ENCODE measurements at places on chromosomes 7 and 10.
A peak's percentile ranks its signal among the peaks of the same experiment; 100 is the strongest.

DNA sequence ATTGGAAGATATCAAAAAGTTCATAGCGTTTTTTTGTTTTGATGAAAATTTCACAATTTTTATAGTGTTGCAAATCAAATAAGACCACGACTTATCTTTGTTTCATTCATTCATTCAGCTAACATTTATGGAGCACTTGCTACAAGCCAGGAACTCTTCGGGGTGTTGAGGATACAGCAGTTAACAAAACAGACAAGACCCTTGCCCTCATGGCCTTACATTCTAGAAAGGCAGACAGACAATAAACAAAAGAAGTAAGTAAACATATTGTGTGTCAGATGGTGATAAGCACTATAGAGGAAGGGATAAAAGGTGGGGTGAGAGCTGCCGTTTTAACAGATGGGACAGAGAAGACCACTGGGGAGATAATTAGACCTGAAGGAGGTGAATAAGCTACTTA, 41.6 kb upstream of the GSAP start:
- no peak for DNase-seq

DNA sequence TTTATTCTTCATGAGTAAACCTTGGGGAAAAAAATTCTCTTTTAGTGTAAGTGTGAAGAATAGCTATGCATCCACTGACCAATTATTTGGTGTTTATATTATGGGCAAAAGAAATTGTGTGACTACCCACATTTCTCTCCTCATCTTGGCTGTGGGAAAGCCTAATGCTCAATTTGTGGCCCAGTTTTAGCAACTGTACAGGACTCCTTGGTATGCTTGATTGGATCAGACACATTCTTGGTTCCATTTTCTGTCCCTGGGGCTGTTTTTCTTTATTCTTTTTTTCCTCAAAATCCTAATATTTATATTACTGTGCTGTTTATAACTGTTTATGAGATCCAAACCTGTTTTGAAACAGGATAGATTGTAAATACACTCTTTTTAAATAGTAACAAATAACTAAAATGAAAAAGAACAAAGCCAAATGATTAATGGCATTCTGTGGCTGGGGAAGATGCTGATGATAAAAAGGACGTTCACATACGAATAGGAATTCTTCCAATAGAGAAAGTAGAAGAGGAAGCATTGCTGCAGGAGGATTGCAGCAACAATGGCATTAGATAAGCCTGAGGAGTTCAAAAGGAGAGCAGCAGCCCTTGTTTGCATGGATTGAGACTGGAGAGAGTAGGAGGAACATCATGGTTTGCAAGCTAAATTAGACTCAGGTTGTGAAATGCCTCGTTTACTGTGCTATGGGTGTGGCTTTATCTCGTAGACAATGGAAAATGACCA, 580.5 kb downstream of the INHBA start:
- DNase-seq: no peak

GRCh38 chr7:148547951-148548350, 42.6 kb upstream of the C7orf33 start:
- DNase-seq: no peak

DNA sequence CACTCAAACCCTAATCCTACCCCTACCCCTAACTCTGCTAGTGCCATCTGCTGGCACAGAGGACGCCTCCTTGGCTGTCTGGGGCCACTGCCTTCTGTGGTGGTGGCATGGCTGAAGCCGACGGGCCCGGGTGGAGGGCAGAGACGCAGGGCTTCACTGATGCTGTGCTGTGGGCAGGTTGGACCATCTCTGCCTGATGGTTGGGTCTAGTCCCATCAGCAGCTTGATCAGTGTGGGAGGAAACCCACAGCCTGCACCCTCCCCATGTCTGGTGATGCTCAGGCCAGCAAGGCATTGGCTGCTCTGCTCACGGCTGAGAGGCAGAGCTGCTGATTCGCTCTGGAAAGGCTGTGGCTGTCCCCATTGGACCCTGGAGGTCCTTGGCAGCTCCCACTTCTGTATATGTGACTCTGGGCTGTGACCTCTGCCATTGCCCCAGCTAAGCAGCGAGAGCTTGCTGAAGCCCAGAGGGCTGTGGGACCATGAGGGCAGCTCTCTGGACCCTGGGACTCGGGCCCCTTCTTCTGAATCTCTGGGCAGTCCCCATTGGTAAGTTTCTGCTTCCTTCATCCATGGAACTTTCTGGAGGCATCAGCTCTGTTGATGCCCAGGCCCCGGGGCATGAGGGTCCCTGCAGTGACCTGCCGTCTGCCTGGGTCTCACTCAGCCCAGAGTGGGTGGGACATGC, at the start of gene SCART1:
SCART1 (plus strand) TSS at position 430 of the 688 bp plus-strand sequence; CDS start at position 483, 53 bp downstream.
- DNase-seq: peak; percentile 54

DNA sequence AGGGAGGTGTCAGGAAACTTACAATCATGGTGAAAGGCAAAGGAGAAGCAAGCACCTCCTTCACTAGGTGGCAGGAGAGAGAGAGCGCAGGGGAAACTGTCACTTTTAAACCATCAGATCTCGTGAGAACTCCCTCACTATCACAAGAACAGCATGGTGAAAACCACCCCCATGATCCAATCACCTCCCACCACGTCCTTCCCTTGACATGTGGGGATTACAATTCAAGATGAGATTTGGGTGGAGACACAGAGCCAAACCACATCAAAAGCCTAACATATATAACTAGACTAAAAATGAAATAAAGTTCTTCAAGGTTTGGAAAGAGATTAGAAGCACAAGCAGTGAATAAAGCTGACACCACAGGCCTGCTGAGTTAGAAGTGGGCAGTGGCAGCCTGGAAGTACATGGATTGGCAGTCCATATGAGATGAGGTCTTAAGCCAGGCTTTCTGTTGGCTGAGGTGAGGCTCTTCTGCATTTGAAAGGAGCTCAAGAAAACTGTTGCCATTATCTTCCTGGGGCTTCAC, 96.4 kb upstream of the MDFIC start:
- no peak for DNase-seq

DNA sequence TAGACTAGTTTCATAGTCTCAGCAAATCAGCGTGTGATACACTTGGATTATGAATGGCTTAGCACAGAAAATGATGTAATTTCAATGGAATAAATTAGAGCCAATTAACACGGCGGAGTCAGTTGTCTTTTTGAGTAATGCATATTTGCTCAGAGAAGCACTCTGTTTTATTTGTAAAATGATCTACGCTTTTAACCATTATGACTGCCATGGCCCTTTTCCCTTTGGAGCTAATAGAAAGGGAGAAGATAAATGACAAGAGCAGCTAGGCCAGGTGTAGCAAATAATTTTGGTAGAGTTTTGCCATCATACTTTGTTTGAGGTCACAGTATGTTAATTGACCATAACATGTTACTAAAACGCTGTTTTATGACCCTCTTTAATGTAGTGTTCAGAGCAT, 86.8 kb downstream of the GPR158 start:
- DNase-seq: no peak

GRCh38 chr7:121931149-121931902, 58.4 kb downstream of the PTPRZ1 start:
- no peak for DNase-seq

GRCh38 chr7:23012908-23013714, 819 bp downstream of the HYCC1 start:
- no peak for DNase-seq

- peak; percentile 55 for DNase-seq
Measured at GRCh38 chr10:122468926-122469781, 7.8 kb downstream of the HTRA1 start.

DNA sequence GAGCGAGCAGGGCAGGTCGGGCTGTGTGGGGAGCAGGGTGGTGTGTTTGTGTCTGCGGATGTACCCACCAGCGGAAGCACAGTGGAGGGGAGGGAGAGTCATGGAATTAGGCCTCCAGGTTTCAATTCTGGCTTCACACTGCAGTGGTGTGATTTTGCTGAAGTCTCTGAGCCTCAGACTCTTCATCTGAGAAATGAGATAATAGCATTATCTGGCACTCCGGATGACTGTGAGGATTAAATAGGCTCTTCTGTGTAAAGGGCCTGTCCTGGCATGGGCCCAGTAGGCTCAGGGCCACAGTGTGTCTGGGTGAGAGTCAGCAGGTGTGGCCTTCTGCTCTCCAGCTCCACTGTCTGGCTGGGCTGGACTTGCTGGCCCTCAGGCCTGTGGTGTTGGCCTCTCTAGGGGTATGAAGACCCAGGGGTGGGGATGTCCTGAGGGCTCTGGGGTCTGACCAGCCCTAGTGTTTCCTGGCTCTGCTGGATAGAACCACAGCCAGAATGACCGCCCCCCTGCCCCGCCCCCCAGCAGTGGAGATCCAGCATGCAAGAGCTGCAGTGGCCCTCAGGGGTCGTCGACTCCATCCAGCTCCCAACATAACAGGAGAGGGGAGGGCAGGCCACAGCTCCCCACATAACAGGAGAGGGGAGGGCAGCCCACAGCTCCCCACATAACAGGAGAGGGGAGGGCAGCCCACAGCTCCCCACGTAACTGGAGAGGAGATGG, 178.6 kb downstream of the RPS24 start:
- no peak for DNase-seq

DNA sequence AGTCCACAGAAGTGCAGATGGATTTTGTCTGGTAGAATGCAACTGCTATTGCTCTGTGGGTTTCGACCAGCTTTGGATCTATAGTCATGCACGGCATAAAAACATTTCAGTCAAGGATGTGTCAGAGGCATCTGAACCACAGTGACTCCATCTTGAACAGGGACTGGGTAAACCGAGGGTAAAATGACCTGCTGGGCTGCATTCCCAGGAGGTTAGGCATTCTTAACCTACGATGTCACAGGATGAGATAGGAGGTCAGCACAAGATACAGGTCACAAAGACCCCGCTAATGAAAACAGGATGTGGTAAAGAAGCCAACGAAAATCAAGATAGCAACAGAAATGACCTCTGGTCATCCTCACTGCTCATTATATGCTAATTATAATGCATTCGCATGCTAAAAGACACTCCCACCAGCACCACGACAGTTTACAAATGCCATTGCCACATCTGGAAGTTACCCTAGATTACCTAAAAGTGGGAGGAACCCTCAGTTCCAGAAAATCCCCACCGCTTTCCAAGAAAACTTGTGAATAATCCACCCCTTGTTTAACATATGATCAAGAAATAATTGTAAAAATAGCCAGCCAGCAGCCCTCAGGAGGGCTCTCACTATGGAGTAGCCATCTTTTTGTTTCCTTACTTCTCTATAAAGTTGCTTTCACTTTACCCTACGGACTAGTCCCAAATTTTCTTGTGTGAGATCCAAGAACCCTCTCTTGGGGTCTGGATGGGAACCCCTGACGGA, 50.7 kb upstream of the CPXM2 start:
- no peak for DNase-seq

GRCh38 chr7:23291957-23292560, 7.1 kb upstream of the MALSU1 start:
- no peak for DNase-seq
